ENCODE measurements at places on chromosomes 13 and 19.

- no peaks in the 10 kb centered on the region for H3K27me3 ChIP-seq
- H3K4me1 ChIP-seq = no peaks in the 10 kb centered on the region
- H3K36me3 ChIP-seq = no peaks in the 10 kb centered on the region
Measured at GRCh38 chr13:96637039-96637438, 357.2 kb downstream of the OXGR1 start.

GRCh38 chr19:55647732-55648584 is at the start of gene CCDC106:
TSS of gene CCDC106 (plus strand) at chr19:55648212. CDS start at chr19:55649047, 835 bp downstream.
- no peak for DNase-seq
- peak within 1 kb of the TSS; percentile 70 for H3K4me3 ChIP-seq
- H3K27me3 ChIP-seq = no peaks in the 10 kb centered on the region
- peak within 1 kb of the TSS; percentile 94 for H3K27ac ChIP-seq

DNA sequence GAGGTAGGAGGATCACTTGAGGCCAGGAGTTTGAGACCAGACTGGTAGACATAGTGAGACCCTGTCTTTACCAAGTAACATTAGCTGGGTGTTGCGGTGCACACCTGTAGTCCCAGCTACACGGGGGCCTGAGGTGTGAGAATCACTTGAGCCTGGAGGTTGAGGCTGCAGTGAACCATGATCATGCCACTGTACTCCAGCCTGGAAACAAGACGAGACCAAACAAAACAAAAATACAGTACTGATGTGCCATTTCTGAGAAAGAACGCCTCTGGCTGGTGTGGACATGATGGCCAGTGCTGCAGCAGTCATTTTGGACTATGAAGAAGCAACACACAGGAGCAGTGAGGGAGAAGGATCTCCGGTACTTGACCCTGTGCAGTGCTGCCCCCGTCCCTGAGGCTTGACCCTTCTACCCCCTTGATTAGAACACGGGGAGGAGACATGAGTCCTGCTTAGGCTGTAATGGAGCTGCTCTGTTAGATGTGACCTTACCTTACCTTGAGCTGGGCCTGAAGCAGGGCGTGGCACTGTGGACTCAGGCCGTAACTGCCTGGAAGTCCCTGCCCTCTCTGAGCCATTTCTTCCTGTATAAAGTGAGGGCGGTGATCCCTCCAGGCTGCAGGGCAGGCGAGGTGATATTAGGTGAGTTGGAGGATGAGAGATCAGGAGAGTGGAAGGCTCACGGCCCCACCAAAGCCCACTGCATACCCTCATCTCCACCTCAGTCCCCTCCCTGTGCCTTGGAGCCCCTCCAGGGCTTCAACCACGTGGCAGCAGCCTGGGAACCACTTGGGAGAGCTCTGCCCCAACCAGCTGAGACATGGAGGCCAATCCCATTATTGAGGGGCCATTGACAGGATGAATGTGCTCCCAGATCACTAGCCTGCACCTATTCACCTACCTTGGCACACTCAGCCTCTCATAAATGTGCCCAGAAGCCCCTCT is 5.9 kb downstream of the RPL18A start:
- DNase-seq = no peak
- H3K4me1 ChIP-seq = peaks cover 29% of the 10 kb centered on the region
- no peaks in the 10 kb centered on the region for H3K27me3 ChIP-seq
- H3K27ac ChIP-seq = 0 out of 2 replicates have a peak overlapping the region, but pooled peaks have one; percentile 7
- no peak overlapping the region for H3K4me3 ChIP-seq

- no peaks in the 10 kb centered on the region for H3K4me1 ChIP-seq
- no peak overlapping the region for H3K27ac ChIP-seq
- H3K27me3 ChIP-seq = no peaks in the 10 kb centered on the region
- no peak for DNase-seq
- H3K36me3 ChIP-seq = peaks cover 4% of the 10 kb centered on the region
Measured at GRCh38 chr13:36310417-36311108, 12.9 kb upstream of the CCDC169 start.

- no peaks in the 10 kb centered on the region for H3K36me3 ChIP-seq
- H3K4me3 ChIP-seq = no peak overlapping the region
- H3K27ac ChIP-seq = no peak overlapping the region
- H3K27me3 ChIP-seq = no peaks in the 10 kb centered on the region
- DNase-seq = no peak
Measured at GRCh38 chr19:47765523-47766358, 12.8 kb upstream of the SELENOW start.

DNA sequence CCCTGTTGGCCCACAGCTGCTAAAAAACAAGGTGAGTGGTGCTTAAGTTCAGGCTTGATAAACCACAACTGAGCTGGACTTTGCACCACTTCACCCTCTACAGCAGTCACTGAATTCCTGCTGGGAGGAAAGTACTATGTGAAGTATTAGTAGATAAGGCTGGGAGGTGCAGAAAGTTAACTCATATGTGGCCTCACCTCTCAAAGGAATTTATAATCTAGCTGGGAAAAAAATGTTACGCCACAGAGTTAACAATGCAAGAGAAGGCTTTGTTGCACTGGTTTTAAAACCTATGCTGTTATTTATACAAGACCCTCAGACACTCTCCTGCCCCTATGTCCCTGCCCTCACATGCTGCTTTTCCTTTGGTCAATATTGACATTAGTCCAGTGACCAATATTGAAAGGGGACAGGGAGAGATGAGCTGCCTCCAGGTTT is 60.9 kb downstream of the LIG4 start:
- H3K27ac ChIP-seq = no peak overlapping the region
- no peak overlapping the region for H3K4me3 ChIP-seq
- H3K27me3 ChIP-seq = no peaks in the 10 kb centered on the region
- H3K4me1 ChIP-seq = no peaks in the 10 kb centered on the region

GRCh38 chr13:109332506-109333499 is 453.6 kb downstream of the IRS2 start:
- no peak for DNase-seq
- H3K4me1 ChIP-seq = no peaks in the 10 kb centered on the region
- H3K27ac ChIP-seq = no peak overlapping the region
- no peaks in the 10 kb centered on the region for H3K36me3 ChIP-seq

DNA sequence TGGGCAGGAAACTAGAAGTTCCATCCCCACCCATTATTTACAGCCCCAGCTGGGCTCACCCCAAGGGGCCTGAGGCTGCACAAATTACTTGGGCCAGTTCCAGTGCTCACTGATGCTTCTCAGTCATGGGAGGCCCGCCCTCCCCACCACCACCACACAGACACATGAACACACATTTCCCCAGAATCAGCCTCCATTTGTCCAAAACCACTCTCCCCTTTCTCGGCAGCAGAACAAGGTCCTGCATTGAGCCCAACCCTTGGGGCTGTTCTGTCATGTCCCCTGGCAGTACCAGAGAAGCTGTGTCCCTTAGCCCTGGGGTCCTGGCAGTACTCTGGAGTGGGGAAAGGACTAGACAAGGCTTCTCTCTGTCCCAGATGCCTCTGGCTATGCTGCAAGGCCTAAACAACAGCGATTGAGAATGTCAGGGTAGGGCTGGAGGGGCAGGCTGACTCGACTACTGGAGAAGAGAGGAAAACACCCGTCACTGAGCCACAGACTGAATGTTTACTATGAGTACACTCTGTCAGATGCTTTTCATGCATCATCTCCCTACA is 21.8 kb downstream of the SAMD4B start:
- no peak for DNase-seq
- H3K36me3 ChIP-seq = peaks cover 67% of the 10 kb centered on the region
- H3K27me3 ChIP-seq = no peaks in the 10 kb centered on the region

- no peak overlapping the region for H3K4me3 ChIP-seq
- H3K27ac ChIP-seq = no peak overlapping the region
- no peaks in the 10 kb centered on the region for H3K27me3 ChIP-seq
- DNase-seq = no peak
- H3K4me1 ChIP-seq = no peaks in the 10 kb centered on the region
Measured at GRCh38 chr13:68078469-68078868, 848.3 kb upstream of the PCDH9 start.

DNA sequence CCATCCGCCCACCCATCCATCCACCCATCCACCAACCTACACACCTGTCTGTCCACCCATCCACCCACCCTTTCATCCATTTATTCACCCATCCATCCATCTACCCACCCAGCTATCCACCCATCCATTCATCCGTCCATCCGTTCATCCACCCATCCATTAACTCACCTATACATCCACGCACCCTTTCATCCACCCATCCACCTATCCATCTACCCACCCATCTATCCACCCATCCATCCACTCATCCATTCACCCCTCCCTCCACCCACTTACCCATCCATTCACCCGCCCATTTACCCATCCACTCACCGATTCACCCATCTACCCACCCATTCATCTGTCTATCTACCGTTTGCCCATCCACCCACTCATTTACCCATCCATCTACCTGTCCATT is 17.6 kb downstream of the KLHL26 start:
- no peak overlapping the region for H3K4me3 ChIP-seq
- no peaks in the 10 kb centered on the region for H3K36me3 ChIP-seq
- DNase-seq = no peak
- no peak overlapping the region for H3K27ac ChIP-seq
- no peaks in the 10 kb centered on the region for H3K27me3 ChIP-seq

DNA sequence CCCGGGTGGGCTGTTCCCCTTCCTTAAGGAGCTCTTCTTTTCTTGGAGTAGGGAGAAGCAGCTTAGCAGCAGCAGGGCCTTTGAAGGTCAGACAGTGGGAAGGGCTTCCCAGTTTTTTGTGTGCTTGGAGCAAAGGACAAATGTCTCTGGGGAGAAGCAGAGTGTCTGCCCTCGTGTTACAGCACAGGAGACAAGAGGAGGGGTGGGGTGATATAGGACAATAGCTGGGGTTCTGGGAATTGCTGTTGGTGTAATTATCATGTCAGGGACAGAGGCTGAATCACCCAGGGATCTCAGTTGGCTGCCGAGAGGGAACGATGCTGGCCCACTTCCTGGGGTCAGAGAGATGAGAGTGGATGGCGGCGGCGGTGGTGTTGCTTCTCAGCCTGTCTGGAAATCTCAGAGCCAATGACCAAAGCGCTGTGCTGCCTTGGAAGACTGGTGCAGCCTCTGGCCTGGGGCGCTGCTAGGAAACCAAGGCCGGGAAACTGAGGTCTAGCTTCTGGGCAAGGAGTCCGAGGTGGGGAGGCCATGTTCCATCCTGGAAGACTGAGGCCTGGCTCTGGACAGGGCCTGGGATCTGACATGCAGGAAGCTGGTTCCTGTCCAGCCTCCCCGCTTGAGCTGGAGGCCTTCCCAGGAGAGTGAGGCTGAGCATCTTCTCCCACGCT is 1.2 kb downstream of the INAFM1 start:
- no peaks in the 10 kb centered on the region for H3K27me3 ChIP-seq
- peaks cover 9% of the 10 kb centered on the region for H3K4me1 ChIP-seq
- peak overlapping the region; percentile 3 for H3K27ac ChIP-seq
- H3K4me3 ChIP-seq = peak overlapping the region; percentile 40

- no peaks in the 10 kb centered on the region for H3K36me3 ChIP-seq
- no peak overlapping the region for H3K27ac ChIP-seq
- no peaks in the 10 kb centered on the region for H3K4me1 ChIP-seq
- no peak overlapping the region for H3K4me3 ChIP-seq
- no peak for DNase-seq
- H3K27me3 ChIP-seq = no peaks in the 10 kb centered on the region
Measured at GRCh38 chr19:56692206-56692895, 20.8 kb upstream of the ZNF835 start.

DNA sequence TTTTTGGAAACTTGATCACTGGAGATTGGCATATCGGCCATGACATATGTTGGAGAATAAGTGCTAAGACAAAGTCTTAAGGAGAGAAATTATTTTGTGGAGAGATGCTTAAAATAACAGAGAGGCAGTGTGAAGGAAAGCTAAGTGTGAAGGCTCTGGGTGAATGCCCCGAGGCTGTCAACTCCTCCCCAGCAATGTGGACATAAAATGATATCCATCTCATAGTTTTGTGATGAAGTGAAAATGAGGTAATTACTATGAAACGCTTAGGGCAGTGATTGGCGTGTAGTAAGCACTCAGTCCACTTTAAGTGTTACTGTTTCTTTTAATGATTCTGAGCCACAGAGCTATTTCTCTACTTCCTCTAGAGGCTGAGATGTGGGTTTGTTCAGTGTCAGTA is 195.8 kb upstream of the KLF12 start:
- H3K4me1 ChIP-seq = no peaks in the 10 kb centered on the region
- no peaks in the 10 kb centered on the region for H3K27me3 ChIP-seq
- H3K4me3 ChIP-seq = no peak overlapping the region
- H3K36me3 ChIP-seq = no peaks in the 10 kb centered on the region
- H3K27ac ChIP-seq = no peak overlapping the region

DNA sequence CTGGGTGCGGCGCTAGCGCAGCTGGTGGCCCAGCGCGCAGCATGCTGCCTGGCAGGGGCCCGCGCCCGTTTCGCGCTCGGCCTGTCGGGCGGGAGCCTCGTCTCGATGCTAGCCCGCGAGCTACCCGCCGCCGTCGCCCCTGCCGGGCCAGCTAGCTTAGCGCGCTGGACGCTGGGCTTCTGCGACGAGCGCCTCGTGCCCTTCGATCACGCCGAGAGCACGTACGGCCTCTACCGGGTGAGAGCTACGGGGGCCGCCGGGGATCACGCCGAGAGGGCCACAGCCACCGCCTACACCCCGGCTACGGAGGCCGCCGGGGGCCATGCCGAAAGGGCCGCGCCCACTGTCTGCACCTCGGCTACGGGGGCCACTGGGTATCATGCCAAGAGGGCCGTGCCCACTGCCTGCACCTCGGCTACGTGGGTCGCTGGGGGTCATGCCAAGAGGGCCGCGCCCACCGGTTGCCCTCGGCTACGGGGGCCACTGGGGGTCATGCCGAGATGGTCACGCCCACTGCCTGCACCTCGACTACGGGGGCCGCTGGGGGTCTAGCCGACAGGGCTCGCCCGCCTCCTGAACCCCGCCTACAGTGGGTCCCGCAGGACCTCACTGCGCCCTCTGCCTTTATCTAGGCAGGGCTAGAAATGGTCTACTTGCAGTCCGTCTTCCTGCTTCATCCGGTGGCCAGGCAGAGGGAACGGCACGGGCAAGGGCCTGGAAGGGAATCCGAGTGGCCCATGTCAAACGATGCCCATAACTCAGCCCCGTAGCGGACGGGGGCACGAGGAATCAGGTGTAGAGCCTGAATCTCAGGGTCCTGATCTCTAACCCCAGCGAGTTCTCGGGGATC is 500 bp downstream of the PGLS start:
- H3K4me3 ChIP-seq = peak overlapping the region; percentile 92
- H3K36me3 ChIP-seq = no peaks in the 10 kb centered on the region
- DNase-seq = peak; percentile 32
- no peaks in the 10 kb centered on the region for H3K4me1 ChIP-seq
